ENCODE measurements at places on chromosomes 7 and 10.

DNA sequence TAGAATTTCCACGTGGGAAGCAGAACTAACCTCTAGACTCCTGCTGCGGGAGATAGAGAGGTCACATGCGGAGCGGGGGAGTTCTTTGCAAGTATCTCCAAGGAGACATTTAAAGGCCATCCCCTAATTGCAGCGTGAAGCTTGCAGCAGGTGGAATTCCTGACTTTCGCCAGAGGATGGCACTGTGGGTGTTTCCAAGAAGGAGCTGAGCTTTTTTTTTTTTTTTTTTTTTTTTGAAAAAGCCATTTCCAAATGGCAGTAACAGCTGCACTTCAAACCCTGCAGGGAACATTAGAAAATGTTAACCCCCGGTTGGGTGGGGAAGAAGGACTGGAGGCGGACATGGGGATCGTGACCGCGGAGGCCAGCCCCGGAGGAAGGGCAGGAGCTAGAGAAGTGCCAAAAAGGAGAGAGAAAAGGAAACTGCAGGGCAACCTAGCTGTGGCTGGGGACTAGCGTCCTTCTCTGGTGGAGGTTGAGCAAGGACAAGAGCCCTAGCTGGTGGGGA is 487.7 kb downstream of the TYW1 start:
- no peak for DNase-seq

GRCh38 chr10:1057106-1057657 is 997 bp downstream of the WDR37 start:
- DNase-seq = no peak

- DNase-seq = no peak
Measured at GRCh38 chr10:49649294-49649693, 30.2 kb upstream of the C10orf53 start.

- no peak for DNase-seq
Measured at GRCh38 chr10:112844681-112845544, 105.1 kb upstream of the TCF7L2 start.

- no peak for DNase-seq
Measured at GRCh38 chr10:8912108-8912507, 857.6 kb downstream of the GATA3 start.

DNA sequence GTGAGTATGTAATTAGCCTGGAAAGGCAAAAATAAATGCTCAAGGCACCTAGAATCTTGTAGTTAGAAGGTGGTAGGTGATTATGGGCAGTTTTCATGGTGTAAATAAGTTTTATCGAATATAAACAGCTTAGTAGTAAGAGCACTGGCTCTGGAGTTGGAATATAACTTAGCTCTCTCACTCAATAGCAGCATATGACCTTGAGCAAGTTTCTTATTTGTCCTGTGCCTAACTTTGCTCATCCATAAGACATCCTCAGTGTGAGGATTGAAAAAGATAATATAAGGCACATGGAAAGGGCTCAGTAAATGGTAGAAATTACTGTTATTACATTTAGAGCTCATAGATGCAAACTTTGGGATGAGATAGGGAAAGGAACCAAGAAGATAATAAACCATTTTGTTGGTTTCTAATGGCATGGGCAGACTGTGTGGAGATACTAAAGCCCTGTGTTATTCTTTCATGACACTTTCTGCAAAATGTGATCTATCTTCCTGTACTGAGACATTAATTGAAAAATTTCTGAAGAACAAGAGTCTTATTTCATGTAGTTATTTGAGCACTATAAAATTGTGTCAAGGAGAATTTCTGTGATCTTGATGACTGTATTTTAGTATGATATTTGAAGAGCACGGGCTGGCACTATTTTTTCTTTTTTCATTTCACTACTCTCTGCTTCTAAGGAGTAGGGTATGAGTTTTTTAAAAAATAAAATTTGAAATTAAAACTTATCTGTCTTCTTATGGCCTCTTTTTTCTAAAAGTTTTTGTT is 3.1 kb downstream of the SLK start:
- no peak for DNase-seq

GRCh38 chr10:23530079-23530478 is 91.2 kb downstream of the OTUD1 start:
- DNase-seq = no peak

GRCh38 chr10:103193820-103194529 is 903 bp upstream of the NT5C2 start:
- DNase-seq = no peak

DNA sequence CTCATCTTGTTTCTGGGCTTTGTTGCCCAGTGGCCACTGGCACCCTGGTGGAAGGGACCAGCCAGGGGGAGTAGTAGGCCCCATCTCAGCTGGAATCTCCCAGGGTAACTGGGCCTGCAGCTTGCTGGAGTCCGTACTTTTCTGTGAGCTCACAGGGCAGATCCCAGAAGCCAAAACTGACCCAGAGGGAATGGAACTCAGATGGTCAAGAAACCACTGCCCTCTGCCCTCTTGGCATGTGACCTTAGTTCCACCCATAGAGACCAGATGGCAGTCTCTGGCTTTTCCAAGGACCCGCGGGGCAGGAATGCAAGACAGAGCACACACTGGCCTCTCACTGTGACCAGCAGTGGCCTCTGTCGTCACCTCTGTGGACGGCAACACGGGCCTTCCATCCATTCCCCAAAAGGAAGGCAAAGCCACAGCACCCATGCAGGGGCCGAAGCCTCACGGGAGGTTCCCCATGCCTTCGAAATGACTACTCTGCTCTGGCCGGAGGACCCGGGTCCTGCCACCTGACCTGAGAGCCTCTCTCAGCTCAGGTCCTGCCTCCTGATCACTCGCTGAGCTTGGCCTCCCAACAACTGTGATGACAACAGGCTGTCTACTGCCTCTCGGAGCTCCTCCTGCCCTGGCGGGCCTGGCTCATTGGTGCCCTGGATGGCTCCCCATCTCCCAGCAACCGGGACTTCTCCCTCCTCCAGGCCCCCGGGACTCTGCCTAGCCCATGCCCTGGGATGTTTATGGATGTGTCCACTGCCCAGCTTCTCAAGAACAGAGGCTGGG is 29.9 kb downstream of the MYL10 start:
- DNase-seq = no peak

DNA sequence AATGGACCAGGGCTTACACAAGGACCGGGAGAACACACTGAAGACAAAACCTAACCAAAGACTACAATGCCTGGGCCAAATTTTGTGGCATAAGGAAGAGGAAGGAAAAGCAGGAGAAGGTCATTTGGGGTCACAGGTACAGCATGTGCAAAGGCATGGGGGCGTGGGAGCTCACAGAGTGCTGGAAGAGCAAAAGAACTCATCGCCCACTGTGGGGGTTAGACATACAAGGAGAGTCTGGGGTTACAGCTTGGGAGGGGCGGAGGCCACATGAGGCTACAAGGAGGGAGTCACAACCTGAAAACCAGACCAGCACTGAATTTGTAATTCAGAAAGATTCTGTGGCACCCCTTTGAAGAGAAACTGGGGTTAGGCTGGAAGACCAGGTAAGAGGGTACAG is 9.7 kb downstream of the PUS7 start:
- DNase-seq = no peak

DNA sequence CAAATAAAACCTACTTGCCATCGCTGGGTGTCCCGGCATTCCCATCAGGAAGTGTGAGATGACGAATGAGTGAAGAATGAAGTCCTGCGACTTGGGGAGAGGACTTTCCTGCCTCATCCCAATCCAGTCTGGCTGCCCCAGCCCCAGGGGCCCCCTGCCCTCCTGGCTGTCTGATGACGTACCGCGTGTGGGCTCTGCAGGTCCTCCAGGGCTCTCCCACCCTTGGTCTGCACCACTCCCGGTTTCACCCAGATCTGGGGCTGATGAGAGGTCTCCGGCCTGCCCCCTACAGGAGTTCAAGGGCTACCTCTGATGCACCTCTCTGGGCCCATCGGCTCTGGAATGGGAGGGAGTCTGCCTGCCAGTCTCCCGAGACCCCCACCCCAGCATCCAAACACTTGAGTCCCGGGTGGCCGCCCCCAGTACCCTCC is 9.8 kb downstream of the ATP6V1F start:
- DNase-seq = no peak

DNA sequence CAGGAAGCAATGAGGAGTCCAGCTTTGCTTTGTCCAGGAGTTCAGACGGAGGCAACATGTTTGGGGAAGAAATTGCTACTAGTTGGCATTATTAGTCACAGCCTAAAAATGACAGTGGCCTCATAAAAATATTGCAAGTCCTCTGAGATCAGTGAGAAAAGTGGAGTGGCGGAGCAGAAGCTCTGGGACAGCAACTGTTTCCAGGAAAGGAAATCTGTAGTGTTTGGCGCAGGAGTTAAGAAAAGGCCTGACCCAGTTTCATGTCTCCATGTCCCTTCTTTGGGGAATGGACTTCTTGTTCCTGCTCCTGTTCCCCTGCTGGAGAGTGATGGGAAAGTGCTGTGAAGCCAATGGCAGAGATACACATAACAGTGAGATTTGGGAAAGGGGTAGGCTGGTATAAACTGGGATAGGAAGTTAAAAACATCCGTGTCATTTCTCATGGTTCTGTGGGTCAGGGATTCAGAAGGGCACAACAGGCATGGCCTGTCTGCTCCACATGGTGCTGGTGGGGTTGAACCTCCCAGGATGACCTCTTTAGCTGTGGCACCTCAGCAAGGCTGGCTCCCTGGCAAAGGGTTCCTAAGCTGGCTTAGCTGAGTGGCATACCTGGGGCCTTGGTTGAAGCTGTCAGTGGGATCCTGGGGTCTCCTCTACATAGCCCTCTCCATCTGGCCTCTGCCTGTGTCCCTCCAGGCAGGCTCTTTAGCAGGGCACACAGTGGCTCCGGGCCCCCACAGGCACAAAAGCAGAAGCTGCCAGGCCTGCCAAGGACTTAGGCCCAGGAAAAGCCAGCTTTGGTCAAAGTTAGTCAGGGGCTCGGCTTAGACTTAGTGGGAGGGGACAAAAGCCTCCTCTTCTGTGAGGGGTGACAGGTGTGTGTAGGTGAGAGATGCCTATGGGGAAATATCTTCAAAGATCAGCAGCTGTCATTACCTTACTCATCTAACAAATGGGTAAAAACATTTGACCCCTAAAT is 77.7 kb downstream of the WDFY4 start:
- no peak for DNase-seq

DNA sequence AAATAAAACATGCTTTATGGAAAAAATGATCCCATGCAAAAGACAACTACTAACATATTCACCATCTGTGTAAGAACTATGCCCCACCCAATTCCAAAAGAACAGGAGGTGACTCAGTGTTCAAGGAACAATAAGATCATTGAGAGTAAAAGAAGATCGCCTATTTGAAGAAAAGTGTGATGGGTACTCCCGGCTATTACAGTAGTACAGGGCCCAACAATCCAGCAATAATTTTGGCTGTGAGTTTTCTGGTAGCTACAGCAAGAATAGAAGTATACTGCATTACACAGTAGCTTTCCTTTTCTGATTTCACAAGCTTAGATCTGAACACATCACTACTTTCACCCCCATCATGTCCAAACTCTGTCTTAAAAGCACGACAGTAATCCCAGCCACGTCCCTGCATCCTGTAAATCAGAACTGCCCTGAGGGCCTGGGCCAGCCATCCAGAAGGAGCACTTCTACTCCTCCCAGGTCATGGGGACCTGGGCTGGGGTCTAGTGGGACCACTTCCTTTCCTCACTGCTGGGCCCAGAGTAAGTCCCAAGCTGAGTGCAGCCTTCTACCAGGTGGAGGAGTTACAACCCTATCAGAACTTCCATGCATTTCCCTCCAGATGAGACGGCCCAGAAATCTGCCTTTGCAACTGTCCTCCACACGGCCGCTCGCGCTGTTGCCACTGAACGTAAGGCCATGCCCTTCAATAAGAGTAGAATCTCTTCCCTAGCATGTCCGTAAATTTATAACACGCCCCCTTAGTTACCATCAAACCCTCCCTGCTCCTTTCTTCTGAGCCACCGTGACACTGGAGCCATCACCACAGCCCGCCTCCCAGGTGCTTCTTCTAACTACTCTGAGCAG is 7.9 kb downstream of the ESYT2 start:
- no peak for DNase-seq

- no peak for DNase-seq
Measured at GRCh38 chr7:94351703-94352102, 43.0 kb upstream of the COL1A2 start.

GRCh38 chr7:44486693-44487092 is 3.8 kb downstream of the NUDCD3 start:
- no peak for DNase-seq

GRCh38 chr7:98278408-98278807 is 3.1 kb upstream of the BRI3 start:
- DNase-seq = no peak

GRCh38 chr7:15503603-15504290 is 58.1 kb downstream of the AGMO start:
- DNase-seq = no peak

GRCh38 chr10:88898727-88899126 is 18.7 kb downstream of the STAMBPL1 start:
- DNase-seq = no peak

DNA sequence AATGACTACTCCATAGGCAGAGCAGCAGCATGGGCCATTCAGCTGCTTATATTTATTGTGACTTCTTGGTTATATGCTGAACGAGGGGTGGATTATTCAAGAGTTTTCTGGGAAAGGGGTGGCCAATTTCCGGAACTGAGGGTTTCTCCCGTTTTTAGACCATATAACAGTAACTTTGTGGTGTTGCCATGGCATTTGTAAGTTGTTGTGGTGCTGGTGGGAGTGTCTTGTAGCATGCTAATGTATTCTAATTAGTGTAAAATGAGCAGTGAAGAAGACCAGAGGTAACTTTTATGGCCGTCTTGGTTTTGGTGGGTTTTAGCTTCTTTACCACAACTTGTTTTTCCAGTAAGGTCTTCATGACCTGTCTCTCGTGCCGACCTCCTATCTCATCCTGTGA is 139.6 kb downstream of the KLF6 start:
- no peak for DNase-seq

DNA sequence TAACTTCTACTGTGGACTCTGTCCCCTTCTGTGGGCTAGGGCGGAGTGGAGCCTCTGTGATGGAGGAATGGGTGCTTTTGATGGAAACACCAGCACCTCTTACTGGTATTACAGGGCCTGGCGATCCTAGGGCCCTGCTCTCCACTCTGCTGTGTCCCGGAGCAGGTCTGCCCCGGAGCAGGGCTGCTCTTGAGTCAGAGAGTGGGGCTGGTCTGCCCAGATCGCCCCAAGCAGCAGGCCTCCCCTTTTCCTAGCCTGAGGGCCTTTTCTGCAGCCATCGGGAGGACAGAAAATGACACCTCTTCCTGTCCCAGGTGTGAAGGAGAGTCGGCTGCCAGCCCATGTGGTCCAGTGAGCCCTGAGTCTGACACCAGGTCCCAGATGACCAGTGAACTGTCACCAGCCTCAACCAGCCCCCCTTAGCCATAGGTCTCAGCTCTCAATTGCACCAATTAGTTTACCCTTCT is 1.4 kb downstream of the ZNF282 start:
- no peak for DNase-seq

DNA sequence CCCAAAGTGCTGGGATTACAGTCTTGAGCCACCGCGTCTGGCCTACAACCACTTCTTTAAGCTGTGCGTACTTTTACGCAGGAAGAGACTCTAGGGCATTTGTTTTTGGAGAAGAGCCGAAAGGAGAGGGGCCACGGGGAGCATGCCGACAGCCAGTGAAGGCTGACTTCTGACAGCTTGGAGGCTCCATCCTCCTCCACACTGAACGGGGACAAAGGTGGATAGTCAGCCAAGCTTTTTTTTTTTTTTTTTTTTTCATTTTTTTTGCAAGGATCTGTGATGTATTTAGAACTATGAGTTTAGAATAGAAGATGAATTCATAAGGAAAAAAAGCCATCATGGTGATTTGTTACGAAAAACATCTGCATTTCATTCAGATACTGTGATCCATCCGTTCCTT is 221.7 kb downstream of the ARHGAP21 start:
- no peak for DNase-seq
